ENCODE measurements at places on chromosomes 7 and 10.

DNA sequence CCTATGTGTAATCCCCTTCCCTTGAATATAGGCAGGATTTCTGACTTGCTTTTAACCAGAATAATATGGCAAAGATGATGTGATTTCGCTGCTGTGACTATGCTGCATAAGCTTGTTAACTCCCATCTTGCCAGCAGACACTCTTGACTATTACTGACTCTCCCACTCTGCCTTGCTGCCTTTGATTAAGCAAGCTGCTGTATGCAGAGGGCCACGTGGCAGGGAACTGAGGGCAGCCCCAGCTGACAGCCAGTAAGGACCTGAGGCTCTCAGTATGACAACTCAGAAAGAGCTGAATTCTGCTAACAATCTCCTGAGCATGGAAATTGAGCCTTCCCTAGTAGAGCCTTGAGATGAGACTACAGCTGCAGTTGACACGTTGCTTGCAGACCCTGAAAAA, 279.4 kb upstream of the CACNA2D1 start:
- DNase-seq: no peak

DNA sequence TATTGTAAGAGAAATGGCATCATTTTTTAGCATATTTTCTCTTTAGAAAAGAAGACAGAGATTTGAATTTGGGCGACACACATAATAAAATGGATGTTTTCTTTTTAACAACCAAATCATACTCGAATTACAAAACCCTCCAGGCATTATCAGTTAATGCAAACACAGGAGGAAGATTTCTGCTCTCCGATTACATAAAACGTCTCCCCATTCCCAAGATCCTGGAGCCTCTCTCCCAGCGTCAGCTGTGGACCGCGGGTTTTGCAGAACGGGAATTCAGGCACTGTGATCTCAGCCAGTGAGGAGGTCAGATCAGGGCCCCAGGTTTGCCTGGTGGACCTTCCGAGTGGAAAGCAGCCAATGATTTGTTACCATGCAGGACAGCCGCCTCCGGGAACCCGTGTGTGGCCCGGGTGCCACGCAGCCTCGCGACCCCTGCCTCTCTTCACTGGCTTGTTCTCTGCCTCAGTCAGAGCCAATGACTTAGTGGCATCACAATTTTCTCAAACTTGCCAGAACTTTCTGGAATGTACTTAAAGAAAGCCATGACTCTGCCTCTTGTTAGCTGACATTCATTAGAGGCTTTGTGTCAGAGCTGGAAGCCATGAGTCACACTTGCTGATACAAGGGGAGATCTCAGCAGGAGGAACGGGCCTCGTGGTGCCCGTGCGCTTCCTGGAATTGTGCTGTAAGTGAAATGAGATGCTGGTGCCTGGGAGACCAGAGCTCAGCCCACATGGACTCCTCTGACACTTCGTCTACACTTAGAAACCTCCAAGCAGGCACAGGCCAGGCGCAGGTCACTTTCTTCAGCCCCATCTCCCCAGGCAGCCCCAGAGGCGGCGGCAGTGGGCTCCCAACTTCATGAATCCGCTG, 246.1 kb downstream of the KLF6 start:
- no peak for DNase-seq

- no peak for DNase-seq
Observed at GRCh38 chr7:66452165-66452564, 176.5 kb upstream of the KCTD7 start.

- no peak for DNase-seq
Observed at GRCh38 chr7:83835424-83835823, 186.5 kb upstream of the SEMA3E start.

- no peak for DNase-seq
Observed at GRCh38 chr10:129883626-129884397, 80.3 kb downstream of the EBF3 start.

- no peak for DNase-seq
Observed at GRCh38 chr7:26388256-26388655, 96.6 kb downstream of the SNX10 start.

DNA sequence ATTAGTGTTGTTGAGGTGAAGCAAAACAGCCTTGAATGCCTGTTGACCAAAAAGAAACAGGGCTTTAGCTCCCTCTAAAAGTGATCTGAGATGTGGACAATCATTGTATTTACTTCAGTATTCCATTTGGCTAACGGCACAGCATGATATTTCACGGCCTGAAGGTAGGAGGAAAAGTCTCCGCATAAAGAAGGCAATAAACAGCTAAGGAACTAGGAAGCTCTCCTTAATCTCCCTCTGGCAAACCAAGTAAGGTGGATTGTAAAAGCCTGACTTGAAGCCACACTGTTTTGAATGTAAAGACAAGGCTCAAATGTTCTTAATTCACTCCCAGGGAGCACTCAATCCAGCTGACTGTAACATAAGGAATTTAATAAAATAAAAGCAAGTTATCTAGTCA, 160.0 kb upstream of the ZNF804B start:
- no peak for DNase-seq

All from NCI-H1930 (cell line).